Cortex of kidney (tissue), 1 donor: ENCODE measurements at places on chromosomes 13 and 19.

DNA sequence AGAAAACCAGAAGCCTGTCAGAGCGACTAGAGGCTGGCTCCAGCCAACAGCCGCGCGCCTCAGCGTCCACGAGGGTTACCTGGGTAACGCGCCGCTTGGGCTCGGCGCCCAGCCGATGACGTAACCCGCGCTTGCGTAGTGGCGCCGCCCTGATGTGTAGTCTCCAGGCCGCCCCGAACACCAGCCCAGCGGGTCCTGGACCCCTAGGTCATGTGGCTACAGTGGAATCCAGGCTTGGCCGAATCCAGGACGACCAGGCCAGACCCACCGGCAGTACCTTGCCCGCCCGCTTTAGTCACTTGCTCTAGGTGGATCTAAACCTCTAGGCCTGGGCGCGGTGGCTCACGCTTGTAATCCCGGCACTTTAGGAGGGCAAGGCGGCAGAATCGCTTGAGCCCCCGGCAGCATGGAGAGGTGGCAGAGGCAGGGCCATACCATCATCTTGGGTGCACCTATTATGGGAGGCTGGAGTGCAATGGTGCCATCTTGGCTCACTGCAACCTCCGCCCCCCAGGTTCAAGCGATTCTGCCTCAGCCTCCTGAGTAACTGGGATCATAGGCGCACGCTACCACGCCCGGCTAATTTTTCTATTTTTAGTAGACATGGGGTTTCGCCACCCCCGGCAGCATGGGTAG lies 7.2 kb upstream of the ZNF606 start:
- DNase-seq, result no peak

GRCh38 chr19:14116525-14116917 lies 1.0 kb downstream of the PRKACA start:
- DNase-seq, result no peak

DNA sequence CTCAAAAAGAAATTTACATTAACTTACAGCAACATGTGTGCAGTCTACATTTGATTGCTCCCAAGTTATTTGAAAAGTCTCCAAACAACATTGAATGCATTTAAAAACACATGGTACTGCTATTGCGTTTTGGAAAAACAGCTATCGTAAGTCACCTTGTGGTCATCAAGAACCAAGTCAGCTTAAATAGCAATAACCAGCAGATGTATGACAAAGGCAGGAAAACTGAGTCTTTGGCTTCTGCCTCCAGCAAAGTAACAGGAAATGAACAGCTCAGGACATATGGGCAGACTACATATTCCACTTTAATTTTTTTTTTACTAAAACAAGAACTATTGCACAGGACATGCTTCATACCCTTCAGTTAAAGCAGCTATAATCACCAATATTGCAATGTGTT lies 580.6 kb upstream of the SPRY2 start:
- DNase-seq, result no peak

DNA sequence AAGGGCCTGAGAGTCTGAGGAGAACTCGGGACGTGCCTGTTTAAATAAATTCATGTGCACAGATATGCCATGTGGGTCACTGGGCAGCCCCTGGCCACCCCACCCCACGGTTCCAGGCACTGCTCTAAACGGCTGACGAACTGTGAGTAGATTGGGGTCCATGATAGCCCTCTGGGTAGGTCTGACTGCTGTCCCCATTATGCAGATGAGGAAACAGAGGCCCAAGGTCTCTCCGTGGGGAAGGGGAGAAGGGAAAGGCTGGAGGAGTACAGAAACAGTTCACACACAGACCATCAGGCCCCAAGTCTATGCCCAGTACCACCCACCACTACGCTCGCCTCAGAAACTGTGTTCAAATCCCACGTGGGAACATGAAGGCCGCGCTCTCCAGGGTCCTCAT lies 14.1 kb downstream of the ZNF787 start:
- no peak for DNase-seq

DNA sequence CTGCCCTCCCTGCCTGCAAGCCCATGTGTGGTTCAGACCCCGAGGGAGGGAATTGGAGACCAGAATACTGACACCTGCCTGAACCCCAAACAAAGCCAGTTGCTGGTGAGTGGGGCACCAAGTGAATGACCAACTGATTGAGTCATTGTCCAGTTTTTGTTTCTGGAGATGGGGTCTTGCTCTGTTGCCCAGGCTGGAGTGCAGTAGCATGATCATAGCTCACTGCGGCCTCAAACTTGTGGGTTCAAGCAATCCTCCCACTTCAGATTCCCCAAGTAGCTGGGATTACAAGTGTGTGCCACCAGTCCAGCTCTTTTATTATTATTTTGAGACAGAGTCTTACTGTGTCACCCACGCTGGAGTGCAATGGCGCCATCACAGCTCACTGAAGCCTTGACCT lies 4.0 kb downstream of the CCL25 start:
- no peak for DNase-seq
